ENCODE measurements at places on chromosomes 12 and 14.
A peak's percentile ranks its signal among the peaks of the same experiment; 100 is the strongest.

DNA sequence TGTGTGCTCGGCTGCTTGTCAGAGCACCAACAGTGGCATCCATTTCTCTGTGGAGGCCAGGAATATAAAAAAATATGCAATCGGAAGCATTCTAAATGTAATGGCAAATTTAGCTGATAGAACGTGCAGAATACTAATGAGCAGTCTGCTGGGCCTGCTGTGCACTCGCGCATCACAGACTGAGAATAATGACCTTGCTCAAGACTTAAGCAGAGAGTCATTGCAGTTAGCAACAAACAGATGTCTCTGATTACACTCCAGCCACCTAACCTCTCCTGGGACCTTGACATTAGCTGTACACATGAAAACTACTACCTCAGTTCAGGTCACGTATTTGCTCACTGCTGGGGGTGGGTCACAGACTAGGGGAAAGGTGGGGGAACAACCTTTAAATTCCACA lies 269.2 kb upstream of the DAAM1 start:
- DNase-seq: no peak

GRCh38 chr14:56580221-56580711 lies 668 bp downstream of the TMEM260 start:
- DNase-seq: no peak

DNA sequence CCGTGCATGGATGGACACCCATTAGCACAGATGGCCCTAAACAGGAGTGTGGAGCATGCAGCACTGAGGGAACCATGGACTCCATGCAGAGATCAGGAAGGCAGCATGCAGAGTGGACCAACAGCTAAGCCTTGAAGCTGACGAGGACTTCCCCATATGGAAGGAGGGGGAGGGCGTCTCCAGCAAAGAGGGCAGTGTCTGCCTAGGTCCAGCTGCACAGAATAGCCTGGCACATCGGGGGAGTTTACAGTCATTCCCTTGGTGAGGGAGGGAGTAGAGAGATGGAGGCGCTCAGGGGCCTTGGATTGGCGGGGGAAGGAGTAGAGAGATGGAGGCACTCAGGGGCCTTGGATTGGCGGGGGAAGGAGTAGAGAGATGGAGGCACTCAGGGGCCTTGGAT lies 64.5 kb downstream of the ANKRD9 start:
- DNase-seq: no peak

DNA sequence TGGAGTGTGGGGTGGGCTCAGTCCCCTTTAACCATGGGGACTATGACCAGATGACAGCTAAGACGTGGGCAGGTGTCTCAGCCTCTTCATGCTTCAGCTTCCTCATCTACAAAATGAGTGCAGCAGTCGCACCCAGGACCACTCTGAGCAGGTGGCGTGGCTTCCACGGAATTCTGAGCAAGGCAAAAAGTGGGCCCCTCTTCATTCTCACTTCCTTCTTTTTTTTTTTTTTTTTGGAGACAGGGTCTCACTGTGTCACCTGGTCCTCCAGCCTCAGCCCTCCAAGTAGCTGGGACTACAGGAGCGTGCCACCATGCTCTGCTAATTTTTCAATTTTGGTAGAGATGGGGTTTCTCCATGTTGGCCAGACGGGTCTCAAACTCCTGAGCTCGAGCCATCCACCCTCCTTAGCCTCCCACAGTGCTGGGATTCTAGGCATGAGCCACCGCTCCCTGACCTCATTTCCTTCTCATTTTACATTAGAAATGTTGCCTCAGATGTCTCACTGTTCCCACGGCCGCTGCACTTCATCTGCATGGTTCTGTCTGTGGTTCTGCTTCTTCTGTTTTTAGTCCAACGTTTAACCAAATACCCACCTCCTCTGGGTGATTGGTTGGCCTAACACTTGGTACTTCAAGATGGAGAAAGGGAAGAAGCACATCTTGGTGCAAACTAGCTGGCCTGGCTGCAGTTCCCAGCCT lies 41.3 kb upstream of the BCL7A start:
- no peak for DNase-seq

GRCh38 chr12:106058256-106059182 lies 80.2 kb downstream of the NUAK1 start:
- no peak for DNase-seq

- DNase-seq: peak; percentile 33
Measured at GRCh38 chr14:91315844-91316267, 71.4 kb upstream of the GPR68 start.

DNA sequence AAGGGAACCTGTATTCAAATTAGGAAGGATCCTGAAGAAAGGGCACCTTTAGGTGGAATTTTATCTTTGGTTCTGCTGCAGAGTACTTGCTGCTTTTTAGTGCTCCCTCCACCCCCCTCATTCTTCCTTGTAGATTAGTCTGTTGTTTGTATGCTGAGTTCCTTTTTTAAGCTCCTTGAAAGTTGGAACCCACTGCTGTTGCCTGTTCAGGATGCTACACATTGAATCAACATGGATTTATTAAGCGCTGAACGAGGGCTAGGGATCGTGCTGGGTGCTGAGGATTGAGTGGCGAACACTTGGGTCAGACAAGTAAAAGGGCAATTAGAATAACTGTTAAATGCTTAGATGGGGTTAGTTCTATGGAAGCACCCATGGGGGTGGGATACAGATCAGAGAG lies 884 bp upstream of the AMN1 start:
- no peak for DNase-seq

Measured in stimulated activated CD4-positive, alpha-beta T cell treated with anti-CD3 and anti-CD28 coated beads, Interleukin-1b, Interleukin-23, amount 100 ng/mL, for 1 hour (primary cell).